ENCODE measurements at places on chromosomes 4 and X.

DNA sequence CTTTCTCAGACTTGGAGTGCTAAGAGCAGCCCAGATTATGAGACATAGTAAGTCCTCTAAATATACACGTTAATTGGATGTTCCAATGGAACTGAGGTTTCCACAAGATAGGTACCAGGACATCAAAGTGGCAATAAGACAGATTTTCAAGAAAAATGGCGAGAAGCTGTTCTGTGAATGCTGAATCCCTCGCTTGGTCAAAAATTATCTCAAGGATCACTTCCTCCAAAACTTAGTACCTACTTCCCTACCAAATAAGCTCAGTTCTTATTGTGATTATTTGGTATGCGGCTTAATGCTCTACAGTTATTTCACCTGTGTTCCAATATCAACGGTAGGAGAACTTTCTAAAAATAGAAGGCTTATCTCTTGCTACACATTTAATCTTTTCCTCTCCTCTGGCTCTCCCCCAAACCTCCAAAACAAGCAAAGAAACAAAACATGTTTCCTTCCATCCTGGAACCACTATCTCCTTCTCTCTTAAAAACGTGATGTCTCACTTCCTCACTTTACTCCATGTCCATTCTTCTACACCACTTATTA is 14.7 kb downstream of the PDGFC start:
- no peak for DNase-seq

GRCh38 chr4:76060506-76060905 is 14.0 kb upstream of the ART3 start:
- DNase-seq, result no peak

DNA sequence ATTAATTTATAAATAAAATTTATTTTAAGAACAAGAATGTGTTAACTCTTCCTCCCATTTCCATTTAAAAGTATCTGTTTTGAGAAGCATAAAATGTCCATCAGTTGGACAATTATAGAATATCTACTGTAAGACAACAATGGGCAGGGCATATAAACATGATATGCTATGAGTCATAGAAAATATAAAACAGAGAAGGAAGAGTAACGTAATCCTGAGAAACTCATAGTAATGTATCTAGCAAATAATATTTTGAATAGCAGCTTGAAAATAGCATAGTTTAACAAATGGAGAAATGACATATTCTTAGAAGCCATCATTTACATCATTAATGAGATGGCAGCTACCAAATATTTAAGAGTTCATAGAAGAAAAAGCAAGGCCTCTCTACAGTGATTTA is 820.3 kb upstream of the PCDH10 start:
- DNase-seq, result no peak

DNA sequence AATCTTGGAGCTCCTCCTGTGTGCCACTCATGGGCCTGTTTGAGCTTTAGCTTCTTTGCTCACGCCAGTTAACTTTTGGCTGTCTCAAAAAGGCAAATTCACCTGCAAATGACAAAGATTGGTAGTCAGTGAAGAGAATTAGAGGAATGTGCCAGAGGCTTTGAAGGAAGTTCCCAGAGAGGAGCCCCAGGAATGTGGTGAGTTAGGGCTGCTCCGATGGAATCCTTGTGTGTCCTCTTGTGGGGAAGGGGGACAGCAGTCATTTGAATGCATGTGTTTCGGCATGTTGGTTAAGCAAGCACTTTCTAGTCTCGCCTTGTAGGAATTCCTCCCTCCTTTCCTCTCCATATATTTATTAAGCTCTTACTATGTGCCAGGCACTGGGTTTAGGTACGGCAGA is 62.9 kb downstream of the ELF4 start:
- no peak for DNase-seq

GRCh38 chr4:42596918-42597317 is 60.0 kb downstream of the ATP8A1 start:
- no peak for DNase-seq

- DNase-seq, result no peak
Observed at GRCh38 chr4:131764730-131765129, 1384.4 kb upstream of the PCDH10 start.

All from AG04450 (cell line).